SJCRH30 (cell line): ENCODE measurements at places on chromosomes 4 and X. TPM values are rescaled to one million over a fixed set of nuclear protein-coding genes. Genes with fewer than 3 reads are reported as not detected.
A peak's percentile ranks its signal among the peaks of the same experiment; 100 is the strongest.

GRCh38 chr4:153093802-153094201, 110.4 kb upstream of the TRIM2 start:
- no peak overlapping the region for H3K4me3 ChIP-seq
- no peaks in the 10 kb centered on the region for H3K36me3 ChIP-seq
- H3K27me3 ChIP-seq, result no peaks in the 10 kb centered on the region
- DNase-seq, result no peak
- no peaks in the 10 kb centered on the region for H3K4me1 ChIP-seq
- H3K27ac ChIP-seq, result no peak overlapping the region

DNA sequence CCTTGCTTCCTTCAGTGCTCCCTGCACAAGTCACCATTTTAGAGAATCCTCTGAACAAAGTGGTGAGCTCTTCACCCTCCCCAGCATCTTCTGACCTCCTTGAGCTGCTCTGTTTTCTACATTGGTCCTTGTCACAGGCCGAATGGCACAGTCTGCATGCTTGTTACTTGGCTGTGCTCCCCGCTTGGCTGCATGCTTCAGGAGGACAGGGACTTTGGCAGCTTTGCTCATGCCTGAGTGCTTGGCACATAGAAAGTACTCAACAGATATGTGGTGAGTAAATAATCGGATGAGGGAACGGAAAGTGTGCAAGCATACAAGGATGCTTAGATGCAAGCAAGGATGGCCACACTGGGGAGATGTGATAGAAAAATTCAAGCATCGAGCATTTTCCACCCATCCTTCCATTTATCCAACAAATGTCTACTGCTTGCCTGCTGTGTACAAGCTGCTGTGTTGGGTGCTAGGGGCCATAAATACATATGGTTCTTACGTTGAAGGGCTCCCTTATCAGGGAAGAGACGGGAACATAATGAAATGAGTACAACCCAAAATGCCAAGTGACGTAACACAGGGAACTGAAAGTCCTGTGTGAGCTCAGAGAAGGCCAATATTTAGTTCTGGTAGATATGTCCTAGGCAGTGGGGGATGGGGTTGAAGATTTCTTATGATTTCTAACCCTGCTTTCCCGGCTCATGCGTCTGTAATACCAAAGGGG, 31.2 kb downstream of the SLC2A9 start:
- H3K27ac ChIP-seq, result no peak overlapping the region
- no peaks in the 10 kb centered on the region for H3K27me3 ChIP-seq

- H3K36me3 ChIP-seq, result no peaks in the 10 kb centered on the region
- no peak overlapping the region for H3K27ac ChIP-seq
These were observed 3.9 kb upstream of the CHRNA9 start for GRCh38 chr4:40331101-40331745.

- 0 out of 2 replicates have a peak, but pooled peaks cover 3% of the 10 kb centered on the region for H3K4me1 ChIP-seq
- H3K4me3 ChIP-seq, result peak overlapping the region; percentile 62
- H3K27ac ChIP-seq, result peak overlapping the region; percentile 67
- no peaks in the 10 kb centered on the region for H3K36me3 ChIP-seq
- no peaks in the 10 kb centered on the region for H3K27me3 ChIP-seq
- DNase-seq, result peak; percentile 72
These were observed 172 bp upstream of the HSPA4L start for GRCh38 chr4:127782025-127782274.

GRCh38 chr4:173635395-173635794, 105.4 kb upstream of the HAND2 start:
- no peak overlapping the region for H3K4me3 ChIP-seq
- H3K27me3 ChIP-seq, result no peaks in the 10 kb centered on the region
- H3K4me1 ChIP-seq, result no peaks in the 10 kb centered on the region
- no peak overlapping the region for H3K27ac ChIP-seq
- DNase-seq, result no peak
- no peaks in the 10 kb centered on the region for H3K36me3 ChIP-seq

GRCh38 chr4:10077076-10077475, 39.5 kb downstream of the WDR1 start:
- no peak overlapping the region for H3K4me3 ChIP-seq
- no peaks in the 10 kb centered on the region for H3K27me3 ChIP-seq
- H3K36me3 ChIP-seq, result peaks cover 64% of the 10 kb centered on the region
- DNase-seq, result no peak

GRCh38 chrX:101682723-101683122, 23.1 kb upstream of the ARMCX2 start:
- DNase-seq, result peak; percentile 11
- no peaks in the 10 kb centered on the region for H3K4me1 ChIP-seq
- H3K27ac ChIP-seq, result no peak overlapping the region

GRCh38 chr4:121794505-121795188, 6.5 kb upstream of the EXOSC9 start:
- no peak for DNase-seq
- H3K36me3 ChIP-seq, result no peaks in the 10 kb centered on the region
- no peaks in the 10 kb centered on the region for H3K27me3 ChIP-seq
- H3K4me3 ChIP-seq, result no peak overlapping the region
- no peak overlapping the region for H3K27ac ChIP-seq
- peaks cover 24% of the 10 kb centered on the region for H3K4me1 ChIP-seq

GRCh38 chr4:77385124-77385969, 220.3 kb upstream of the CXCL13 start:
- no peaks in the 10 kb centered on the region for H3K36me3 ChIP-seq
- no peak overlapping the region for H3K4me3 ChIP-seq
- H3K4me1 ChIP-seq, result no peaks in the 10 kb centered on the region
- DNase-seq, result peak; percentile 53
- no peaks in the 10 kb centered on the region; the same call in 1 of the 2 replicates for H3K27me3 ChIP-seq

DNA sequence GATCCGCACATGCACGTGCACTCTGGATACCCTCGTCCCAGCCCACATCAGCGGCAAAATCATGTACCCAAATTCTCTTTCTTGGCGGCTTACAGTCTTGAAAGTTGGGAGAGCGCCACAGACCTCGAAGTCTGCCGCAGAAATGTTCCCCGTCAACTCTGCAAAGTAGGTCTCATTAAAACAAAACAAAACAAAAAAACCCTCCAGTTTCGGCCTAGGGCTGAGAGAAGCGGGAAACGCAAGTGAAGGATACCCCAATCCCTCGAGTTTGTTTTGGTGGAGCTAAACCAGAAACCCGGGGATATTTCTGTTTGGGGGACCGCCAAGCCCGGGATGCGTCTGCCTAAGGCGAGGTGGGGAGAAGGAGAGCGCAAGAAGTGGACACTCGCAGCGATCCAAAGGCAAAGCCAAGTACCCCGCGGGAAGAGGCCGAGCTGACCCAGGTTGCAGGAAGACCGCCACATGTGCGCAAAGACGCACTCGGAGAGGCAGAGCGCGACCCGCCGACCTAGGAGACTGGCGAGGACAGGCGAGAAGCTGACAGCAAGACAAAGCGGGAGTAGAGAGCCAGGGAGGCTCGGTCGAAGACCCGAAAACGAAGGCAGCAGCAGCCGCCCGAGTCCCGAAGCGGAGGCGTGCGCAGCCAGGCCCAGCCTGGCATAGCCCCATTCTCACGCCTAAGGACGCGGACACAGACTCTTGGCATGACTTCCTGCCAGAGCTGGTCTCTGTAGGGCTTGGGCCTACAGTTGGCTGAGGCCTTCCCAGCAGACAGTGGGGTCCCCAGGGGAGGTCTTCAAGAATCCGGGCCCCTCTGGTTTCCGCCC, 49.6 kb upstream of the BCOR start:
- H3K4me3 ChIP-seq, result peak overlapping the region; percentile 81
- peaks cover 3% of the 10 kb centered on the region; the same call in 1 of the 2 replicates for H3K36me3 ChIP-seq
- peaks cover 9% of the 10 kb centered on the region for H3K4me1 ChIP-seq
- no peak overlapping the region; the same call in 1 of the 2 replicates for H3K27ac ChIP-seq
- DNase-seq, result no peak

DNA sequence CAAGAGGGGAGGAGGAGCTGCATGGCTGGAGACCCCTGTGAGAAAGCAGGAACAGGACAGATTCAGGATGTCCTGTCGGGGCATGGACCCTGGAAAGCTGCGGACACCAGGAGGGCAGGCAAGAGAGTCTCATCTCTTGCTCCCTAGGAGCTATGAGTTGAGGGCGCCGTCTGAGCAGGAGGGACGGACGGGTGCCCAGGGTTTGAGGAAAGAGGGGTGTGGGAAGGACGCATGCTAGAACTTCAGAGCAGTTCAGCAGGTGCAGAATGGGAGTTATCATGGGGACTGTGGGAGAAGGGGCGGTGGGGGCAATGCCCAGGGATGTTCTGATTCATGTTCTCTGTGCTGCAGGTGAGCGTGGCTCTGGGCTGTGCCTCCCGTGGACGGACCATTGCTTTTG, 24.8 kb downstream of the TKTL1 start:
- no peak for DNase-seq
- no peaks in the 10 kb centered on the region for H3K36me3 ChIP-seq
- H3K27me3 ChIP-seq, result peaks cover 7% of the 10 kb centered on the region; the same call in 1 of the 2 replicates
- peaks cover 6% of the 10 kb centered on the region for H3K4me1 ChIP-seq
- no peak overlapping the region for H3K27ac ChIP-seq

GRCh38 chr4:1956631-1957030, 52.1 kb downstream of the NELFA start:
- no peak overlapping the region for H3K4me3 ChIP-seq
- H3K27ac ChIP-seq, result no peak overlapping the region
- H3K27me3 ChIP-seq, result no peaks in the 10 kb centered on the region
- no peaks in the 10 kb centered on the region for H3K4me1 ChIP-seq
- peaks cover 83% of the 10 kb centered on the region for H3K36me3 ChIP-seq
- DNase-seq, result no peak

PRKG2 gene
- total RNA-seq, result not detected in 2 replicates

RAB40AL gene
- total RNA-seq, result 0.30 TPM in 1 of 2 replicates, not detected in the other

SNCA gene
- 39.2 and 46.6 TPM in 2 replicates for total RNA-seq

IL21 gene
- total RNA-seq, result not detected in 2 replicates
